Activated CD4-positive, CD25-positive, alpha-beta regulatory T cell treated with anti-CD3 and anti-CD28 coated beads, Interleukin-2, amount 50 U/mL, for 24 hours (primary cell): ENCODE measurements at places on chromosomes 2 and 18.

DNA sequence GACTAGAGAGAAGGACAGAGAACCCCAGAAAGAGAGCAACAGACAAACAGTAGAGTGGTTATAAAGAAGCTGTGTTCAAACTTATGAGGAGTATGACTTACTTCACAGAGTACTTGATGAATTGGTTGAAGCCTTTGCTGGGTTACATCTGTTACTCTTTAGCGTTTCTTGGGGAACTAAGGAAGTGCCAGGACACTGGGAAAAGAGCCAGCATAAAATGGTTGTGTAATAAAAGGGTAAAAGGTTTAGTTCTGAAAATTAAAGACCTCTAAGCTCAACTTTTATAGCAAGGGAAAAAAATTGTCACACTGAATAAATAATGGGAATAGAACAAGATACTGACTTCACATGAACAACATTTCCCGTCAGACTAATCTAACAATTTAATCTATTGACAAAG, 17.0 kb upstream of the STAT4 start:
- no peak for ATAC-seq

DNA sequence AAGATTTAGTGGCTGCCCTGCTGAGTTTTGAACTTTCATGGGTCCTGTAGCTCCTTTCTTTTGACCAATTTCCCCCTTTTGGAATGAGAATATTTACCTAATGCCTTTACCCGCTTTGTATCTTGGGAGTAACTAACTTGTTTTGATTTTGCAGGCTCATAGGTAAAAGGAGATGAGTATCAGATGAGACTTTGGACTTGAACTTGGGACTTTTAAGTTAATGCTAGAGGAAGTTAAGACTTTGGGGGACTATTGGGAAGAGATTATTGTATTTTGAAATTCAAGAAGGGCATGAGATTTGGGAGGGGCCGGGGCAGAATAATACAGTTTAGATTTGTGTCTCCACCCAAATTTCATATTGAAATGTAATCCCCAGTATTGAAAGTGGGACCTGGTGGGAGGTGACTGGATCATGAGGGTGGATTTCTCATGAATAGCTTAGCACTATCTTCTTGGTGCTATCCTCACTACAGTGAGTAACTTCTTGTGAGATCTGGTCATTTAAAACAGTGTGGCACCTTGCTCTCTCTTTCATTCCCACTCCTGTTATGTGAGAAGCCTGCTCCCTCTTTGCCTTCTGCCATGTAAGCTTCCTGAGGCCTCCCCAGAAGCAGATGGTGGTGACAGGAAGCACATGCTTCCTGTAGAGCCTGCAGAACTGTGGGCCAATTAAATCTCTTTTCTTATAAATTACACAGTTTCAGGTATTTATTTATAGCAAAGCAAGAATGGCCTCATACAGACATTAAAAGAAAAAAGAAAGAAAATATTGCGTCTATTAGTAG, 6.1 kb downstream of the ADI1 start:
- no peak for ATAC-seq

GRCh38 chr2:60482222-60482621, 71.2 kb downstream of the BCL11A start:
- no peak for ATAC-seq

DNA sequence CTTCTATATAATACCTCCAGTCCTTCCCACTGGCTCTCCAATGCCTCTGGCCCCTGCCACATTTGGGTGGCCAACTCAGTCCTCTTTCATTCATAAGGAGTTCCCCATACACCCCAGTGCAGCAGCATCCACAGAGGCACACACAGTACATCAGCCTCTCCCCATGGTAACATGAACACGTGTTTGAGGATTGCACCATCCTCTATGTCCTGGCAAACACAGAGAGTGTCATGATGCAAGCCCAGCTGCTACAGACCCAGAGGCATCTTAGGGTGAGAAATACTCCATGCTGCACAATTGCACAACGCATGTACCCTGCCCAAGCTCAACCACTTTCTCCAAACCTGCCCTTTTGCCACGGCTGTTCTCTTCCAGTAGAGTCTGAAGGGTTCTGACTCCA, 11.5 kb downstream of the IGFBP5 start:
- ATAC-seq, result no peak

- ATAC-seq, result no peak
Observed at GRCh38 chr2:214098811-214099210, 312.0 kb upstream of the VWC2L start.
